ENCODE measurements at places on chromosomes 3 and 15. TPM values are rescaled to one million over a fixed set of nuclear protein-coding genes. Genes with fewer than 3 reads are reported as not detected.

DNA sequence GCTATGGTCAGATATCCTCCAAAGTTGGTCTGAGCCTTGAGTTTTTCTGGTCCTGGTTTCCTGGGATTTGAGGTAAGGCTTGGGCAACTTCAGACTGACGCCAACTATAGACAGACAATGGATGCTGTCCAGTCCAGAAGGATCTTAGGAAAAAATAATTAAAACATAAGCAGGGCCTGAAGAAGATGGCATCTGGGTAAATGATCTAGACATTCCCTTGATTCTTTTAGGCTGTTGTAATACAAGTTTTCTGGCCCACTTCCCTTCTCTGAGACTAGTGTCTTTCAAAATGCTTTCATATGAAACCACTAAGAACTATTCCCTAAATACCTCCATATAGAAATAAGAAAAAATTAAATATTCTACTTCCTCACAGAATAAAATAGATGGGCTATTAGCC lies 47.7 kb upstream of the PLXND1 start:
- no peak overlapping the region for H3K4me3 ChIP-seq
- H3K27ac ChIP-seq = no peak overlapping the region

DNA sequence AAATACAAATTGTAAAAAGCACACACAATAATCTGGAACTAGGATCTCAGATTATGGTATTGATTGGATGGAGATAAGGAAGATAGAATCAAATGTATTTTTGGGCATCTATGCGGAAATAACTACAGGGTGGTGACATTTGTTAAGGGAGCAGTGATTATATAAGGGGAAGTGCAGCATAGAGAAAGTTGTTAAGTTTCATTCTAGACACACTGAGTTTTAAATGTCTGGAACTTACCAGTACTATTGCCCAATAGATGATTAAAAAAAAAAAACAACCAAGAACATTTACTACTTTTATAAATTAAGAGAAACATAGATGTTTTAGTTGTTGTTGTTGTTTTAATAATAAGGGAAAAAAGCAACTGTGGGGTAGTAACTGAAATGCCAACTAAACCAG lies 32.1 kb upstream of the C3orf38 start:
- no peaks in the 10 kb centered on the region for H3K27me3 ChIP-seq
- H3K4me1 ChIP-seq = no peaks in the 10 kb centered on the region
- no peak for DNase-seq
- no peaks in the 10 kb centered on the region for H3K36me3 ChIP-seq

DNA sequence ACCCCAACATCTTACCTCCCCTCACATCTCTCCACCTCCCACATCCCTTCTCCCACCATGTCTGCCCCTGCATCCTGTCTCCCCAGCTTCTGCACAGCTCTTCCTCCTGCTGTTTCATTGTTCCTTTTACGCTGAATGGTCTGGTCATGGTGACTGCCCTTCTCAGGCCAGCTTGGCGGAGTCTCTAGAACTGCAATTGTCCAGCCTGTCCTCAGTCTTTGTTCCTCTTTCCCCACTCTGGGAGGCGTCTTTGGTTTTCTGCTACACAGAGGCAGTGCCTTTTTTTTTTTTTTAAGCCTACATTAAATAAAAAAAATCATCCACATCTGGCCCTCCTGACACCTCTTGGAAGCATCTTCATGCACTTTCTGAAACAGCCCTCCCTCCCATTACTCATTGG lies 49.1 kb upstream of the SEC22A start:
- no peaks in the 10 kb centered on the region for H3K27me3 ChIP-seq
- no peaks in the 10 kb centered on the region for H3K4me1 ChIP-seq
- H3K27ac ChIP-seq = no peak overlapping the region

DNA sequence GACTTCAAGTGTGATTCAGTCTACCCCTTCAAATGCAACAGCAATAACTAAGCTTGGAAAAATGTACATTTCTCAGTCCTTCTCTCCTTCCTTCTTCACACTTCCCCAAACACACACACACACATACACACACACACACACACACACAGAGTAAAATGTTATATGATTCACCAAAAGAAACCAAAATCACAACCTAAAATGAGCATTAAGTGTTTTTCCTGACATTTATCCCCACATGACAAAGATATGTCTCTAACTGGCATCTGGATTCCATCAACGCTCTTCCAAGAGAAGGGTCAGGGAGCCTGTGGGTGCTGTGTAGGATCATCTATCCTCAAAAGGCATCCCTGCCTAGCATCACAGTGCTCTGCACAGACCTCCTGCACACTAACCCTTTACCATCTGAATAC lies 21.0 kb downstream of the PDZRN3 start:
- no peaks in the 10 kb centered on the region for H3K36me3 ChIP-seq
- peak overlapping the region; percentile 59 for H3K27ac ChIP-seq
- H3K4me3 ChIP-seq = no peak overlapping the region

DNA sequence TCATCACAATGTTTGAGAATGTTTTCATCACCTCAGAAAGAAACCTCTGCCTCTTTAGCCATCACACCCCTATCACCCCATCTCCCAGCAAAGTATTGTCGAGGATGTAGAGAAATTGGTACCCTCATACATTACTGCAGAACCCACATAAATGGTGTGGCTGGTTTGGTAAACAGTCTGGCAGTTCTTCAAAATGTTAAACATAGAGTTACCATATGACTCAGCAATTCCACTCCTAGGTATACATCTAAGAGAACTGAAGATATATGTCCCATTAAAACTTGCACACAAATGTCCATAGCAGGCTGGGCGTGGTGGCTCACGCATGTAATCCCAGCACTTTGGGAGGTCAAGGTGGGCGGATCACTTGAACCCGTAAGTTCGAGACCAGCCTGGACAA lies 8.7 kb upstream of the ETFA start:
- no peaks in the 10 kb centered on the region for H3K4me1 ChIP-seq
- no peaks in the 10 kb centered on the region for H3K36me3 ChIP-seq
- peaks cover 28% of the 10 kb centered on the region for H3K27me3 ChIP-seq
- H3K27ac ChIP-seq = no peak overlapping the region
- no peak overlapping the region for H3K4me3 ChIP-seq
- DNase-seq = no peak

The PAQR9 gene
- total RNA-seq = not detected

DNA sequence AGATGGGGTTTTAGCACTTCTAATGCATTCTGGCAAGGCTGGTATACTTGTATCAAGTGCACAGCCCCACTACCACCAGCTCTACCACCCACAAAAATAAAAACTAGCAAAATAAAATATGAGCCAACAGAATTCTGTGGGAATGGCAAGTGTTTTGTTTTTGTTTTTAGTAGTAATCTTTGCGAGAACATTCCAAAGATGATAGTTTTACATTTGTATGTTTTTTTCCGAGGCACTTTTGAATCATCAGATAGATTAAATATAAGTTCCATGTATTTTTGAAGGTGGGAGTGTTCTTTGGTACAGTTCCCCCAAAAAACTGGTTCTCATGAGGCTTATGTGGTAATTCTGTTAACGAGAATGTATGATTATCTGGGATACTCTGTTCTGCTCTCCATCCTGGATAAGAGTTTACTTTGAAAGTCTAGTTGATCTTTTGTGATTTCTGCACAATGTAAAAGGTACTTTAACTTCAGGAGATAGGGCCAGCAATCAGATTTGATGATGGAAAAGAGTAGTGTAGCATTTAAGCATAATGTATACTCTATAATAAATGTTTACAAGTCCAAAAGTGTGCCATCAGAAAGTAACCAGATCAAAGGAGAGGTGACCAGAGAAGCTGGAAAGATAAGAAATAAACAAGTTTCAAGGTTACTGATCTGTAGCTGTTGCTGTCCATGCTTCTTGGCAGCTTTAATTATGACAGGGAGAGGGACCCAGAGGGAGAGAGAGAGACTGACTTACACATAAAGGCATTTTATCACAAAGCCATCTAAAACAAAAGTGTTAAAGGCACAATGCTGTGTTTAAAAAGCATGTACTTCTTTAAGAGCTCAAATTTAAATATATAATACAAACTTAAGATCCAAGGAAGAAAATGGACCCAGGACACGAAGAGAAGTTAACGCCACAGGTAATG lies 130.9 kb downstream of the PGPEP1L start:
- H3K27me3 ChIP-seq = no peaks in the 10 kb centered on the region
- H3K4me1 ChIP-seq = peaks cover 43% of the 10 kb centered on the region
- peak overlapping the region; percentile 19 for H3K27ac ChIP-seq

- no peaks in the 10 kb centered on the region for H3K36me3 ChIP-seq
- H3K4me3 ChIP-seq = no peak overlapping the region
- no peaks in the 10 kb centered on the region for H3K27me3 ChIP-seq
- DNase-seq = no peak
Observed at GRCh38 chr3:44987332-44987731, 11.3 kb downstream of the EXOSC7 start.

- H3K4me3 ChIP-seq = no peak overlapping the region
- no peaks in the 10 kb centered on the region for H3K36me3 ChIP-seq
- DNase-seq = no peak
- H3K4me1 ChIP-seq = no peaks in the 10 kb centered on the region
- H3K27me3 ChIP-seq = no peaks in the 10 kb centered on the region
- no peak overlapping the region for H3K27ac ChIP-seq
Observed at GRCh38 chr3:153072856-153073255, 89.2 kb upstream of the RAP2B start.

- H3K4me3 ChIP-seq = no peak overlapping the region
- peak; percentile 64 for DNase-seq
- H3K27ac ChIP-seq = no peak overlapping the region
- H3K36me3 ChIP-seq = no peaks in the 10 kb centered on the region
- H3K4me1 ChIP-seq = no peaks in the 10 kb centered on the region
- H3K27me3 ChIP-seq = no peaks in the 10 kb centered on the region
Observed at GRCh38 chr15:92082006-92082843, 228.7 kb downstream of the SLCO3A1 start.

The GADL1 gene
- not detected for total RNA-seq

The CYP11A1 gene
- not detected for total RNA-seq

The CAV3 gene
- total RNA-seq = not detected

GRCh38 chr3:177516158-177517011 lies 319.1 kb upstream of the TBL1XR1 start:
- no peaks in the 10 kb centered on the region for H3K27me3 ChIP-seq
- H3K27ac ChIP-seq = peak overlapping the region; percentile 11
- no peaks in the 10 kb centered on the region for H3K36me3 ChIP-seq
- DNase-seq = no peak
- no peaks in the 10 kb centered on the region for H3K4me1 ChIP-seq

The BTD gene
- 28.1 TPM for total RNA-seq

Data from transverse colon (tissue), 4 donors.